ENCODE measurements at places on chromosomes 6 and 20.

DNA sequence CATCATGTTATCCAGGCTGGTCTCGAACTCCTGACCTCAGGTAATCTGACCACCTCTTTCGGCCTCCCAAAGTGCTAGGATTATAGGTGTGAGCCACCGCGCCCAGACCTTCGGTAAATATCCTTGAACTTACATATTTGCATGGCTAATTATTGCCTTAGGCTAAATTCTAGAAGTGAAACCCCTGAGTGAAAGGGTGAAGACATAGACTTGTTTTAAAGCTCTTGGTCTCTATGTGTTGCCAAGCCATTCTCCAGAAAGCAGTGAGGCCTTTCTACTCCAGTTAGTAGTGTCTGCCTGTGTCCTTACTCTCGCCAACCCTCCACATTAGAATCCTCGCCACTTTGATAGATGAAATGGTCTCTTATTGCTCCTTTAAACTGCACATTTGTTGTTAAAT is 2.6 kb upstream of the NOTCH4 start:
- no peak for DNase-seq

DNA sequence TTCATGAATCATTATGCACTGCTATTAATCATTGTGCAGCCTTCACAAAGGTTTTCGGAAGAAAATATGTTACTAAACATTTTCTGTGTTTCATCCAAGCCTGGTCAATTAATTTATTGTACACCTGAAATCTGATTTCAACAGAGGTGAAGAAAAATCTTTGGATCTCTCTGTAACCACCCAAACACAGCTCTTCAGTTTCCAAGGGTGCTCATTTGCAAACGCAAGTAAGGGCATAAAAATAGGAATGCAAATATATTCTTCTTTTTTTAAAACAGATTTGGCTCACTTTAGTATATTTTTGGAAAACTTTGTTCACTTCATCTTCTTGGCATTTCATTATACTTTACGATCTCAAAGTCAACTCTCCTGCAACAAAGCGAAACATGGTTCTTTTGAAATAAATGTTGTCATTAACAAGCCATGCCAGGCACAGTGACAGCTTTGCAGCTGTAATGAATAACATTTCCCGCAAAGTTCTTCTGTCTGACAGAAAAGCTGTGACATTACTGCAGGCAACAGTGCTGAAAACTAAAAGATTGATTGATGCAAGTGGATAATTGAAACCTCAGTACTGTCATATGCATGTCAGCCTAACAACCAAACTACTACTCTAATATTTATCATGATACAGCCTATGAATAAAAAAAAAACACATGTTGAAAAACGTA is 348.3 kb downstream of the FRK start:
- no peak for DNase-seq

GRCh38 chr6:167707686-167708500 is 118.8 kb upstream of the AFDN start:
- no peak for DNase-seq

DNA sequence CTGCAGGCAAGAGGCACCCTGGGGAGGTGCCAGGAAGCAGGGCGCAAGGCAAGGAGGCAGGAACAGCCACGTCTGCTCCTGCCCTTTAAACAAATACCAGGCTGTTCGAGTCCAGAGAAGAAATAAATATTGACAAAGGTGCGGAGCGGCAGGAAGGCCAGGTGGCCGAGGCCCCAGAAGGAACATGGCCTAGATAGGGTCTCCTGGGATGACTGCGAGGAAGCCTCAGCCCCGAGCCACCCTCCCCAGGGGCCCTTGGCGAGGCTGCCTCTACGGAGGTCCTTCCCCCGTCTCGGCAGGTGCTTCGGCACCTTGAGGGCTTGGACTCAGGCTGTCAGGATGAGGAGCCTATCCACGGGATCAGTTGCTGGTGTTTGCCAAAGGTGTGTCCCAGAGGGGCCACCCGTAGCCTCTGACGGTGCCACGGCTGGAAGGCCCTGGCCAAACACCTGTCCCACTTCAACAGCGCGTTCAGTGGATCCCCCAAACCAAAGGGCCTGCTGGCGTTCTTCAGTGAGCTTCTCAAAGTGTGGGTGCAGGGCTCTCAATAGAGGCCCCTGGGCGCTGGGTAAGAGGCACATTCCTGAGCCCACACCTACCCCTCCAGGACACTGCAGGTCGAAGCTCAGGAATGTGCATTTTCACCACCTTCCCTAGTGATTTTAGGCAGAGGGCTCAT is 39.8 kb downstream of the SNX5 start:
- DNase-seq = no peak

GRCh38 chr6:144586986-144587385 is 301.9 kb downstream of the UTRN start:
- no peak for DNase-seq

GRCh38 chr6:79223611-79224404 is 10.7 kb downstream of the HMGN3 start:
- DNase-seq = no peak

- no peak for DNase-seq
Observed at GRCh38 chr6:53112871-53113270, 35.8 kb downstream of the GCM1 start.

DNA sequence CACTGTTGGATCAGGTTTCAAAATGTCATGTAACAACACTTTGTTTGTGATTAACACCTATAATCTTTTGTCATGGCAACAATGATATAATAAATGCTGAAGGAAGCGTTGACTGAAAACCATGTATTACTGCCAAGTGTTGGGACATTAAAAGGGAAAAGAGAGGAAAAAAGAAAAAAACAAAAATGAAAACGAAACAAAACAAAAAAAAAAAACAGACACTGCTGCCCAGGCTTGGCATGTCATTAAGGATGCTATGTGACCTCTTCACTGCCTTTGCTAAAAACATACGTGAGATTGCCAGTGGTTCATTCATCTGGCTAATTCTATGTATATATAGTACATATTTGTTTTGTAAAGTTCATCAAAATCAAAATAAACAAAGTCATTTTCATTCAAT is 516.7 kb upstream of the RNF217 start:
- no peak for DNase-seq

- no peak for DNase-seq
Observed at GRCh38 chr6:142833054-142833453, 111.9 kb downstream of the HIVEP2 start.

GRCh38 chr6:118277631-118278030 is 270.5 kb upstream of the PLN start:
- DNase-seq = no peak

DNA sequence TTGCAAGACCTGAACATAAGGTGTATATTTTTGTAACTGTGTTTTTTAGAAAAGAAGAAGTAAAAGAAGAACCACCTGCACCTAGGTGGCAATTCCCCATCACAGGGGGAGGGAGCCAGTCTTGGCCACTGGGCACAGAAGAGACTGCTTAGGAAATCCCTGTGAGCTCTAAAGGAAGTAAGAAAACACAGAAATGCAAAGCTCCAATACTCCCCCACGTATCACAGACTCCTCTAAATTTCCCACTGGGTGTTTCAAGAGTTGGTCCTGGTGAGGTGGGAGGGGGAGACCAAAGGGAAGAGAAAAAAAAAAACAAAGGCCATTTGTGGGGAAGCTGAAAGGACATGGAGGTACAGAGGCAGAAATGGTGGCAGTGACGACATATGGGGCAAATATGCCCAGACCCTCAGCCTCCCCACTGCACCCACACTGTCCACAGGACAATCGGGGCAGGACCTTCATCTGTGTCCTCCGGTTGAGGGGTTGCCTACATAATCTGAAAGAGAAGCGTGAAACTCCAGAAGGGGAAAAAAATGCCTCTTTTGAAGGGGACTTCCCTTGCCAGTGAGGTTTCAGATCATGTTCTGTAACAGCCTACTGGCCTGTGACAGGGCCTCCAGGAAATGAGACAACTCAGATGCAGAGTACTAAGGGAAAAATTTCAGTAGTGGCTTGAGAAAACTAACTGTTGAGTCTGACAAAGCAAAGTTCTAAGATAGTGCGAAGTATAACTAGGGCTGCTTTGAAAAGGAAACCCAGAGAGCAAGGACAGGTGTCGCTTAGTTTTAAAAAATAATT is 226.2 kb upstream of the MARCKS start:
- no peak for DNase-seq

DNA sequence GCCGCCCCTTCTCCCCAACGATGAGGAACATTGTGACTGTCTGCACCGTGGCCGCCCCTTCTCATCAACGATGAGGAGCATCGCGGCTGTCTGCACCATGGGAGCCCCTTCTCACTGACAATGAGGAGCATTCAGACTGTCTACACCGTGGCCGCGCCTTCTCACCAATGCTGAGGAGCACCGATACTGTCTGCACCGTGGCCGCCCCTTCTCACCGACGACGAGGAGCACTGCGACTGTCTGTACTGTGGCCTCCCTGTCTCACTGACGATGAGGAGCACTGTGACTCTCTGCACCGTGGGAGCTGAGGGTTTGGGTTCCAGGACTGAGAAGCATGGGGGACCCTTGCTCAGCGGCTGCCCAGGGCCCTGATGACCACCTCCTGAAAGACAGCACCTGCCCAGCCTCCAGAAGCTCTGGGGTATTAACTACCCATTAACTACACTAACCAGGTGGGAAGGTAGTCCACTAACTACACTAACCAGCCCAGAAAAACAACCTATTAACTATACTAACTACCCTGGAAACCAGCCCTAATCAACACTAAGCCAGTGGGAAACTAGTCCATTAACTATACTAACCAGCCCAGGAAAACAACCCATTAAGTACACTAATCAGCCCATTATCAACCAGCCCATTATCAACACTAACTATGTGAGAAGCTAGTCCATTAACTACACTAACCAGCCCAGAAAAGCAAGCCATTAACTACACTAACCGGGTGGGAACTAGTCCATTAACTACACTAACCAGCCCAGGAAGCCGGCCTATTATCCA is 116.9 kb downstream of the TAF4 start:
- no peak for DNase-seq

- DNase-seq = no peak
Observed at GRCh38 chr6:39300739-39301138, 13.5 kb downstream of the KCNK17 start.

- no peak for DNase-seq
Observed at GRCh38 chr6:147859071-147859470, 350.6 kb downstream of the SAMD5 start.

GRCh38 chr6:46113370-46113769 is 16.4 kb upstream of the ENPP4 start:
- no peak for DNase-seq

DNA sequence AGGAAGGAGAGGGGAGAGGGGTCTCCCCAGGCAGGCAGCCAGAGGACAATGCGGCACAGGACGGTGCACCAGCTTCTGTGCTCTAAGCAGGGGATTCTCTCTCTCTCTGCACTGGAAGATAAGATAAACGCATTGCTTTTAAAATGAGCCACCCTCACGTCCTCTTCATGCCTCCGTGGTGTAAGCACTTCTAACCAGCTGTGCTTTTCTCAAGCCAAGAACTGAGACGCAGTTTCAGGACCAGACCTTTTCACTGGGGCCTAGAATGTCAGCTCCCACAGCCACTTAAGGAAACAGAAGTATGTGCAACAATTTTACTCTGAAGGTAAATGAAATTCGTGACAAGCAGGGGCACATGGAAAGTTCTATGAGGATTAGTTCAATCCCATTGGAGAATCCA is 82.4 kb downstream of the PSMB1 start:
- DNase-seq = no peak

- no peak for DNase-seq
Observed at GRCh38 chr20:15951658-15952057, 621.6 kb downstream of the KIF16B start.

DNA sequence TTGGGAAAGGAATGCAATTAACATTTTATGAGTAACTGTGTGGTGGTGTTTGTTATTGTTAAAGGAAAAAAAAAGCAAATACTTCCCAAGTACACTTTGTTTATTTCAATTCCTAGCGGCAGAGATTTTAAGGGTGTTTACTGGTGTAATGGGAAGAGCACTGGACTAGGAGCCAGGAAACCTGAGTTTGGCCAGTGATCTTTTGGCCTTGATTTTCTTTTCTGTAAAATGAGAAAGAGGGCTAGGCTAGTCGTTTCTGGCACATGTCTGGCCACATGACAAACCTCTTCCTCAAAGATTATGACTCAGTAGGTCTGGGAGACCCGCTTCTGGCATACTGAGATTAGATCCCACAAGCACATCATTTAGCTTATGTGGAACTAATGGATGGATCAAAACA is 428.1 kb upstream of the NOX3 start:
- DNase-seq = no peak

GRCh38 chr6:165717732-165718465 is 54.9 kb upstream of the PDE10A start:
- no peak for DNase-seq

DNA sequence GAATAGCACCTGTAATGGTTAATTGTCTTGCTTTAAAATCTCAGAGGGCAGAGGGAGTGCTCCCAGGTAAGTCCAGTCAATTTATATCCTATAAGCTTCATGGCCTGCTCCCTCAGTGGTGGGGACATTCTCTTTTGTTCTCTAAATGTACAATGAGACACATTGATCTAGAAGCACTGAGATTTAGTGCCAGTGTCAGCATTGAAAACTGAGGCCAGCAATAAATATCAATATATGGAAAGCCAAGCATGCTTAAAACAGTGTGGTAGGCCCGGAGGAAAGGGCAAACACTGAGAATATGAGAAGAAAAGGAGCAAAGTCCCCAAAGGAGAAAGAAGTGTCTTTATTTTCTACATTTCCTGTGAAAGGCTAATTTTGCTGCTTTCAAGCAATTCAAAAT is 68.4 kb upstream of the CCN2 start:
- DNase-seq = no peak

GRCh38 chr6:47413752-47414422 is 63.7 kb upstream of the CD2AP start:
- peak; percentile 13 for DNase-seq

GRCh38 chr6:49868951-49869529 is 2.7 kb upstream of the CRISP1 start:
- DNase-seq = no peak

- DNase-seq = no peak
Observed at GRCh38 chr6:20830576-20830975, 296.3 kb downstream of the CDKAL1 start.

DNA sequence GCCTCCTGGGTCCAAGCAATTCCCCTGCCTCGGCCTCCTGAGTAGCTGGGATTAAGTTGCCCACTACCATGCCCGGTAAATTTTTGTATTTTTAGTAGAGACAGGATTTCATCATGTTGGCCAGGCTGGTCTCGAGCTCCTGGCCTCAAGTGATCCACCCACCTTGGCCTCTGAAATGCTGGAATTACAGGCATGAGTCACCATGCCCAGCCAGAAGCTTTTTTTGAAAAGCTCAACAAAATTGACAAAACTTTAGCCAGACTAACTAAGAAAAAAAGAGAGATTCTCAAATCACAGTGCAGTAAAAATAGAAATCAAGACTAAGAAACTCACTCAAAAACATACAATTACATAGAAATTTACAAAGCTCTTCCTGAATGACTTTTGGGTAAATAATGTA is 420.6 kb downstream of the COL12A1 start:
- DNase-seq = no peak

DNA sequence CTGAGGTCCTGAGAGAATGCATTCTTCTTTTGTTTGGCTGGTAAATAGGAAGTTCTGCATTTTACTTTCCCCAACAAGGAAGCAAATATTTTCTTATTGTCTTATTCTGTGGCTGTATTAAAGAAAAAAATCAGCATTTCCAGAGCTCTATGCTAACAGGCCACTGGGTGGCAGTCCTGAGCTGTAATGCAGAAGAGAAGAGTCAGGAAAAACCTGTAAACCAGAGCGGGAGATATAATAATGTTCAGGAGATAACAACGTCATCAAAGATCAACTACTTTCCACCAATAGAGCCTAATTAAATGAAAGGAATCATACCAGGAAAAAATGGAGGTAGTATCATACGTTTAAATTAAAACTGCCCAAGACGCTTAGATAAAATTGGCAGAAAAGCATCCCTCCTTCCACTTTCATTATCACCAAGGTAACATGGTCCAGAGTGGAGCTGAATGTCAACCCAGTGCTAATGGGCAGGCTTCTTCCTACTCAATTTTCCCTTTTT is 55.6 kb upstream of the CARMIL1 start:
- DNase-seq = peak; percentile 72

- DNase-seq = no peak
Observed at GRCh38 chr20:13703265-13703664, 64.5 kb upstream of the TASP1 start.
